Transverse colon (tissue), 4 donors: ENCODE measurements at places on chromosomes 16 and 17. TPM values are rescaled to one million over a fixed set of nuclear protein-coding genes. Genes with fewer than 3 reads are reported as not detected.

Gene KRTAP9-2
- not detected for total RNA-seq

Gene PRSS27
- total RNA-seq, result 1.3 TPM

Gene JPH3
- 5.2 TPM for total RNA-seq

Gene MEOX1
- total RNA-seq, result 4.5 TPM

Gene TSNAXIP1
- 0.55 TPM for total RNA-seq

DNA sequence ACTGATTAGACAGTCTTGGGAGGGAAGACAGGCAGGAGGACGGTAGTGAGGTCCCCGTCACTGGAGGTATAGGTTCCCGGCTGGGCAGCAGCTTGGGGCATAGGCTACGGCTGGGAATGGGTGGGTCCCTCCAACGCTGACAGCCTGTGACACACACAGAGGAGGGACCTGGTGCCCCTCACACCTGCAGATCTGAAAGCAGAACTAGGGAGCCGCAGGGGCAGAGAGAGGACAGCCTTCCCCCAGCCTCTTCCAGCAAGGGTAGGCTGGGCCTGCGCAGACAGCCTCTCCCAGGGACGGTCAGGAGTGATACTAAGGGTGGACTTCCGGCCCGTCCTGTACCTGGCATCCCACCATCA, 2.0 kb downstream of the P2RX1 start:
- no peak overlapping the region for H3K4me3 ChIP-seq
- H3K36me3 ChIP-seq, result no peaks in the 10 kb centered on the region
- DNase-seq, result peak; percentile 78
- no peaks in the 10 kb centered on the region for H3K27me3 ChIP-seq

DNA sequence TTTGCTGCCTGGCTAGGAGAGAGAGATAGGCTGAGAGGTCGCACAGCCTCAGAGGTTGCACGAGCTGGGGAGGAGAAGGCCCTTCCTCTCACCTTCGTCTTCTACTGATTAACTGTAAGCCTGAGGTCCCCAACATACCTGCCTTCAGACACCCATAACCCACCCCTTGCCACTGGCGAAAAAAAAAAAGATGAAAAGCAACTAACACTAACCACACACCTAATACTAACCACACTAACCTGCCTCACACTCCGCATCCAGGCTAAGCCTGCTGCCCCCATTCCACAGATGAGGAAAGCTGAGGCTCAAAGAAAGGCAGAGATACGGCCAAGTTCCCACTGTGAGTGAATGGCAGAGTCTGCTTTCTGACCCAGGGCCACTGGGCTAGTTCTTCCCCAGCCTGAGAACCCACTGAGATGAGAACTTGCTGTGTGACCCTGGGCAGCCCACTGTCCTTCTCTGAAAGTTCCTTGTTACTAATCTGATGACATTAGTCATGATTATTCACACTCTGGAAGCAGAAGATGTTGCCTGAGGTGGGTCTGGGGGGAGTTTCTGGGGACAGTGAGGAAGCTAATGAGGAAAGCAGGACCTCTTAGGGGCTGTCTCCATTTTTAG, 4.6 kb downstream of the IL21R start:
- no peak overlapping the region for H3K27ac ChIP-seq
- H3K27me3 ChIP-seq, result peaks cover 6% of the 10 kb centered on the region
- H3K36me3 ChIP-seq, result no peaks in the 10 kb centered on the region

- H3K27ac ChIP-seq, result no peak overlapping the region
- no peak overlapping the region for H3K4me3 ChIP-seq
- no peaks in the 10 kb centered on the region for H3K36me3 ChIP-seq
- peaks cover 14% of the 10 kb centered on the region for H3K4me1 ChIP-seq
These were observed 3.2 kb upstream of the SNN start for GRCh38 chr16:11665071-11665491.

GRCh38 chr16:67514382-67514828, 14.2 kb upstream of the RIPOR1 start:
- H3K36me3 ChIP-seq, result no peaks in the 10 kb centered on the region
- no peaks in the 10 kb centered on the region for H3K4me1 ChIP-seq
- no peaks in the 10 kb centered on the region for H3K27me3 ChIP-seq
- H3K27ac ChIP-seq, result no peak overlapping the region
- no peak overlapping the region for H3K4me3 ChIP-seq
- DNase-seq, result peak; percentile 85

GRCh38 chr16:27735031-27735430, 185.1 kb downstream of the KATNIP start:
- H3K4me3 ChIP-seq, result no peak overlapping the region
- H3K4me1 ChIP-seq, result no peaks in the 10 kb centered on the region
- no peaks in the 10 kb centered on the region for H3K36me3 ChIP-seq
- DNase-seq, result no peak
- H3K27ac ChIP-seq, result no peak overlapping the region

GRCh38 chr16:22369221-22369811, 5.1 kb downstream of the CDR2 start:
- peaks cover 31% of the 10 kb centered on the region for H3K4me1 ChIP-seq
- H3K4me3 ChIP-seq, result no peak overlapping the region
- no peak for DNase-seq
- H3K27me3 ChIP-seq, result no peaks in the 10 kb centered on the region
- no peaks in the 10 kb centered on the region for H3K36me3 ChIP-seq

- DNase-seq, result no peak
- no peaks in the 10 kb centered on the region for H3K4me1 ChIP-seq
- peaks cover 50% of the 10 kb centered on the region for H3K36me3 ChIP-seq
- H3K27me3 ChIP-seq, result no peaks in the 10 kb centered on the region
These were observed 8.8 kb downstream of the ADAT1 start for GRCh38 chr16:75614066-75614897.

- no peaks in the 10 kb centered on the region for H3K36me3 ChIP-seq
- H3K27ac ChIP-seq, result no peak overlapping the region
- DNase-seq, result no peak
- no peaks in the 10 kb centered on the region for H3K4me1 ChIP-seq
These were observed 233.4 kb upstream of the HS3ST3A1 start for GRCh38 chr17:13835151-13835550.

DNA sequence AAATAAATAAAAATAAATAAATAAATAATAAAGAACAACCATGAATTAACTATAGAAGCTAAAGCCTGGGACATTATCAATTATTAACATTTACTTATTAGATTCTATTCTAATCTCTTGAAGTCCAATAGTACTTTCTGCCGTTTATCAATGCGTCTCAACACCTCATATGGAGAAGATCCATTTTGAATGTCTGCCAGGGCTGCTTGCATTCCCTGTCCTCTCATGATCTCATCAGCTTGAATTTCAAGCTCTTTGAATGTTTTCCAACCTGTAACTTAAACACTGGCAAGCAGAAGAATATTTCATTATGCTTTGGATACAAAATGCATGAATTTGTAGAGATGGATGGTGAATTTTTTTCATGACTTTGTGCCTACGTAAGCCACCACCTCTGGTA, 191.9 kb upstream of the ANKFN1 start:
- no peak for DNase-seq
- H3K27ac ChIP-seq, result no peak overlapping the region
- no peaks in the 10 kb centered on the region for H3K36me3 ChIP-seq
- H3K4me3 ChIP-seq, result no peak overlapping the region
- peaks cover 7% of the 10 kb centered on the region for H3K4me1 ChIP-seq

DNA sequence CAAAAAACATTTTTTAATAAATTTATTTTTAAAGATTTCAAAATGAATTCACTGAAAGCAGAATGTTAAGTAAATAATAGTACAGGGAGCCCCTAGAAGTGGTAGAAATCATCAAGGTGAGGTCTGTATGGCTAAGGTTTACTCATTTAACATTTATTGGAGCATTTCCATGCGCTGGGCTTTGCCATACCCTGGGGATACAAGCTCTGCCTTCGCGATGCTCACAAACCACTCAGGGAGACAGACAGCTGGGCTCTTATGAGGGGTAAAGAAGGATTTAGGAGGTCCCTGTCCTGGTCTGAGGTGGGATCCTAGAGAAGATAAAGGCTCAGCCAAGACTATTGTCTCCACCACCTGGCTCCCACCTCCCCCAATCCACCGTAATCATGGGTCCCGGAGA, 11.3 kb upstream of the LPCAT2 start:
- H3K4me1 ChIP-seq, result peaks cover 25% of the 10 kb centered on the region
- no peaks in the 10 kb centered on the region for H3K27me3 ChIP-seq
- H3K4me3 ChIP-seq, result no peak overlapping the region
- no peak for DNase-seq

- H3K4me1 ChIP-seq, result peaks cover 15% of the 10 kb centered on the region
- no peak overlapping the region for H3K4me3 ChIP-seq
- DNase-seq, result no peak
- peaks cover 65% of the 10 kb centered on the region for H3K27me3 ChIP-seq
These were observed 3.9 kb upstream of the CACNG4 start for GRCh38 chr17:66960613-66961012.

DNA sequence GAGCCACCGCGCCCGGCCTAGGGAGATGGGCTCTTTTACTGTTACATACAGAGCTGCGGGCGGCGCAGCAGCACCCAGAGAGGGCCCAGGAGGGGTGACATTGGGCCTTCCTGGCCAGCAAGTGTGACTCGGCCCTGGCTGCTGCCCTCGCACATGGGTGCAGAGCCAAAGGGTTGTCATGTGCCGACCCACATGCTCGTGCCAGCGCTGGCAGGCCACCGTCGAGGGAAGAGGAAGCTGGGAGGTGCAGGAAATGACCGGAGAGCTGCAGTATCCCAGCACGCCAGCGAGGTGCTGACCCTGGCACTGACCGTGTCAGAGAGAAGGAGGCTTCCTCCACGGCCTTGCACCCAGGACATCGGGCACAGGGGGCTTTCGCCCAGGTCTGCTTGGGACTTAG, 8.0 kb downstream of the ENDOV start:
- no peaks in the 10 kb centered on the region for H3K27me3 ChIP-seq
- DNase-seq, result no peak
- H3K36me3 ChIP-seq, result no peaks in the 10 kb centered on the region
- no peak overlapping the region for H3K4me3 ChIP-seq
- H3K4me1 ChIP-seq, result peaks cover 7% of the 10 kb centered on the region

GRCh38 chr16:65876056-65876408, 490.5 kb upstream of the CDH5 start:
- H3K27ac ChIP-seq, result no peak overlapping the region
- no peaks in the 10 kb centered on the region for H3K27me3 ChIP-seq
- H3K36me3 ChIP-seq, result no peaks in the 10 kb centered on the region
- H3K4me1 ChIP-seq, result no peaks in the 10 kb centered on the region

GRCh38 chr16:4391631-4392381, 20.2 kb downstream of the VASN start:
- peak overlapping the region; percentile 67 for H3K27ac ChIP-seq
- H3K36me3 ChIP-seq, result no peaks in the 10 kb centered on the region
- H3K4me1 ChIP-seq, result peaks cover 6% of the 10 kb centered on the region
- no peaks in the 10 kb centered on the region for H3K27me3 ChIP-seq
- DNase-seq, result no peak

DNA sequence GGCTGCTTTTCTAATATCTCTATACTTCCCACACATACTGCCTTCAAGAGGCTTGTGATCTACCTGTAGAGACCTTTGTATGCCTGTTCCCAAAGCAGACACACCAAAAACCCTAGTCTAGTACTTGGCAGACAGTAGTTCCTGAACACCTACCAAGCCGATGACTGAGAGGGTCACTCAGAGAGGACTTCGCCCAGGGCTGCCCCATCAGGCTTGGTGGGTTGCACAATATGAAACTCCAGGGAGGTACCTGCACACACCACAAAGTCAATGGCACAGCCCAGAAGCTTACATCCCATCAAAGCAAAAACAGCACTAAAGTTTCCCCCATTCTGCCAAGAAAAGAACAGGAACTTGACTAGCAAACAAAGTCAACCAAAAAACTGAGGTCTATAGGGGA, 30.3 kb downstream of the ASPA start:
- no peak overlapping the region for H3K4me3 ChIP-seq
- no peaks in the 10 kb centered on the region for H3K36me3 ChIP-seq
- H3K27me3 ChIP-seq, result no peaks in the 10 kb centered on the region
- DNase-seq, result no peak
